Effector memory CD4-positive, alpha-beta T cell (primary cell): ENCODE measurements at places on chromosomes 6 and 20.

DNA sequence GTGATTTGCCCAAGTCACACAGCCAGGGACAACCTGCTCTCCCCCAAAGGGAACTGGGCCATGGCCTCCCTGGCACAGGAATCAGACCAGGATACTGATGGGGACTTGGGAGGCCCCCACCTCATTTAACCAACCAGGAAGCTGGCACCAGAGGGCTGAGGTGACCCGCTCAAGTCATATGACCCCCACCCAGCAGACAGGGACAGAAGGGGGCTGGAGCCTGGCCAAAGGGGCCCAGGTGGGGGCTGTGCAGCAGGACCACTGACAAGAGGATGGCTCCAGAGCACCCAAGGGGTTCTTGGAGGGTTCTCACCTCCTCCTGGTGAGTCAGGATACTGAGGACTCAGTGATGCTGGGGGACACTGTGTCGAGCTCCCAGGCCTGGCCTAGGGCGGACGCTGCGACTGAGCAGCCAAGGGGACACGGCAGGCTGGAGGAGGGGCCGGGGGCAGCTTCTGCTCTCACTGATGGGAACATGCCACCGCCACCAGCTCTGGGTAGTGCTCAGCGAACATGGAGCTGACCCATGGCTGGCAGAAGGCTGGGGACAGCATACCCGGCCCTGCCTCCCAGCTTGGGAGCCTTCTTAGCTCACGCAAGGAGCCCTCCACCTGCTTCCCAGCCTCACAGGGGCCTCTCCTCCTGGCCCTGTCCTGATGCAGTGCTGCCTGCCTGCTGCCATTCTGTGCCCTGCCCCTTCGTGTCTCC lies 1.2 kb downstream of the CST7 start:
- no peak for DNase-seq

GRCh38 chr20:23084845-23085365 lies 1.2 kb downstream of the CD93 start:
- DNase-seq: no peak

DNA sequence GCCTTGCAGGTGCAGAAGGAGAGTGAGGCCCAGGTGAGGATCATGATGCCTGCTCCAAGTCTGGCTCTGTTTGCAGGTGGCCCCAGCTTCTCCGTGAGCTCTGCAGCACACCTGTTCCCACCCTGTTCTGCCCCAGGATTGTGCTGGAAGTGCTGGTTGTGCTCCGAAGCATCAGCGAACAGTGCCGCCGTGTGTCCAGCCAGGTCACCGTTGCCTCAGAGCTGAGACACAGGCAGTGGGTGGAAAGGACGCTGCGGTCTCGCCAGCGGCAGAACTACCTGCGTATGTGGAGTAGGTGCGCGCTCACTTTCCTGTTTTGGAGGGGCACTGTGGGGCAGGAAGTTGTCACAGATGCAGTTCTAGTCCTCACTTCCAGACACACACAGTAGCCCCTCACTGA lies 25.0 kb downstream of the ERMARD start:
- DNase-seq: no peak

DNA sequence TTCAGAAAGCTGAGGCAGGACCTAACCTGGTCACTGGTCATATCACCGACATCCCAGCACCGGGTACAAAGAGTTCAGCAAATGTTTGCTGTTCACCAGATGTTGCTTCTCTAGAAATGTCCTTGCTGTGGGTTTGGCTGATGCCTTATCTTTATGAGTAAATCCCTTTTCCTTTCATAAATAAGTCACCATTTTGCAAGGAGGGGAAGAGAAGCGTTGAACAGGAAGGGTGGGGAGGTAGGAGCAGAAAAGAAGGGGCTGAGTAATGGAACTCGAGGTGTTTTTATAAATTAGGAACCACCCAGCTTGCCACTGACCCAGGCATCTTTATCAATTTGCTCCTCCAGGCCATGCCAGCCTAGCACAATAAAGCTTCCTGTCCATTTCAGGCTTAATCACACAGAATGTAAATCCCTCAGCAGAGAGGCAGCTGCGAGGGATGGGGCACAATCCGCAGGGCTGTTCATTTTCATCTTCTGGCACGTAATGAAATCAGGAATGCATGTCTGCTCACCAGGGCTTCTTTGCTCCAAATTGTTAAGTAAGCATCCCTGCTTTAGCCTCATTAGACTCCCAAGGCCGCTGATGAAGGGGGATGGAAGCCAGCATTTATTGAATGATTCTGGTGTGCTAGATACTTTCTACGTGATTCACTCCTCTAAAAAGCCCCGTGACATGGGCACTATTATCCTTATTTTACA lies 371.9 kb upstream of the CHD6 start:
- no peak for DNase-seq

GRCh38 chr20:50456452-50457324 lies 53.5 kb upstream of the PTPN1 start:
- no peak for DNase-seq

- DNase-seq: no peak
Observed at GRCh38 chr6:150068151-150068550, 770 bp downstream of the ULBP3 start.

GRCh38 chr20:46350986-46351267 lies 42.6 kb upstream of the CDH22 start:
- no peak for DNase-seq

- no peak for DNase-seq
Observed at GRCh38 chr6:89134723-89135122, 11.1 kb upstream of the PM20D2 start.

- DNase-seq: no peak
Observed at GRCh38 chr6:36336779-36337241, at the start of gene BNIP5. BNIP5 (minus strand) TSS chr6:36336888; CDS start chr6:36330690, 6,198 bp downstream.

- no peak for DNase-seq
Observed at GRCh38 chr6:29924287-29924686, 18.0 kb upstream of the HLA-A start.

DNA sequence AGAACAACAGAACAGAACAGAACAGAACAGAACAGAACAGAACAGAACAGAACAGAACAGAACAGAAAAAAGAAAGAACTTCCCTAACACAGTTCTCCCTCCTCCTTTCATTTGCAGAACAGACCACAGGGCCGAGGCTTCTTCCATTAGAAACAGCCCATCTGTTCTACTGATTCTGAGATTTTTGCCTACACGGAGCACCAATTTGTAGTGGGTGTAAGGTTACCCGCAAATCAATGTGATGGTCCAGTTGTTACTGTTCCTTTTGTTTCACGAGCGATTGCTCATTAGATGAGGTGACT lies 734 bp upstream of the OGFRL1 start:
- no peak for DNase-seq

GRCh38 chr6:163940705-163941623 lies 526.4 kb downstream of the QKI start:
- DNase-seq: no peak

DNA sequence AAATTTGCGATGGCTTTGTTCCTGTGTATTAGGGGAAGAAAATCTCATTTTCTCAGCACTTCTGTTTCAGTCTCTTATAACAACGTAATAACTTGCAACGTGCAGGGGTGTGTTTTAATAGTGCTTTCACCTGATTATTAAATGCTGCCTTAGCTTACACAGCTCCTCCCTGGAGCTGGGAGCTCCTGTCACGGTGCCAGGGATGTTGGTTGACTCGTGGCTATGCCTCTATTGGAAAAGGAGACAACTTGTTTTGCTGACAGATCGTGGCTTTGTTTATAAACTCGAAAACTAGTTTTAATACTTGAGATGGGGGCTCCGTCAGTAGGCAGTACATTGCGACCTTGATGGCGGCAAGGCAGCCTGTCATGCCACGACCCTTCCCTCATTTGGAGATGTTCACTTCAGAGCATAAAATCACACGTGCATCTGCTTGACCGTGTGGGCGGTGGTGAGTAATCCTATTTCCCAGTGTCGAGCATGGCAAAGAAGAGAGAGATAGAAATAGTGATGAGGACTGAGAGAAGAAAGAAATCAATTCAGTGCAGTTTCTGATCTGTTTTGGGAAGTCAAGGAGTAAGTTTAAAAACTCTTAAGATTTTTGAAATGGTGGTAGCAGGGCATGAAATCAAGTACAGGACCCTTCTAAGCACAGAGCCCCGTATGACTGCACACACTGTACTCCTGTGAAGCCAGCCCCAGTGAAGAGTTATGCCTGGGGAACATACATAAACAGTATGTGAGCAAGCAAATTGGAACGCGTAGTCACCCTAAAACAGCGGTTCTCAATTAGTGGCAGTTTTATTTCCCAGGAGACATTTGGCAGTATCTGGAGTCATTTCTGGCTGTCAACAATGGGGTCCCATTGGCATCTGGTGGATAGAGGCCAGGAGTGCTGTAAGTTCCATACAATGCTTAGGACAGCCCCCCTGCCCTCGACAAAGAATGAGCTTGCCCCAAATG lies 147.2 kb downstream of the DOK5 start:
- DNase-seq: no peak

GRCh38 chr6:2947445-2947844 lies 23.9 kb downstream of the SERPINB6 start:
- DNase-seq: no peak

DNA sequence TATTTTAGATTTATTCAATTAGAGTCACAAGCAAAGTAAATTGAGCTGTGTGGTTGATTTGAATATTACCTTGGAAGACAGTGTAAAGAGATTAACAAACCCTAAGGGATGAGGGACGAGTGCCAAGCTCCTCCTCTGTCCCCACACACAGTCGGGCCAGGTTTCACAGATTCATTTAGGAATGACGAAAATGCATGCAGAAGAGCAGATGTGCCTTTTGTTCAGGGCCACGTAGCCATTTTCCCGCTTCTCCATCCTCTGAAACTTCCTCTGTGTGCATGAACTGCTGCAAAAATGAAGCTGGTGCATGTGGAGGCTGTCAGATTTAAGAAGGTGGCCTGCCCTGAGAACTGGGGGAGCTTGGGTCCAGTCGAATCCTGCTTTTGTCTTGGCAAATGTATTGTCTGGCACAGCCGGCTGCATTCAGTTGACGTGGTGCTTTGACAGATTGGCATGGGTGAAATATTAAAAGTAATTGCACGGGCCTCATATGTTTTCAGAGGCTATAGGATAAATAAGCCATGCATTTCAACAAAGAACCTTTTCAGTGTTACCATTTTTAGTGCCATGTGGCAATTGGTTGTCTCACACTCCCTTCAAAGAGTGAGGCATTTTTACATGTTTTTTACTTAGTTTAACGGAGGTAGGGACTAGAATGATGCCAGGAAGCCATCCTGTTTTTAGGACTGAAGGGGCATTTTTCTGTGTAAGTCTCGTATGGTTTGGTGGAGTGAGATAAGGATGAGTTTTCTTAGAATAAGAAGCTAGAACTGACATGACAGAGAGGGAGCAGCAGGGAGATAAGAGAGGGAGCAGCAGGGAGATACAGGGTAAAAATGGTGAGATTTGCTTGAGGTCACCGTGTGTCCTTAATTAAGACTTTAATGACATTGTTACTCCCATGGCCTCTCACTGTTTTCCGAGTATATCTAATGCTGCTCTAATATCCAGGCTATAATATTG lies 361.1 kb downstream of the NRN1 start:
- DNase-seq: no peak

DNA sequence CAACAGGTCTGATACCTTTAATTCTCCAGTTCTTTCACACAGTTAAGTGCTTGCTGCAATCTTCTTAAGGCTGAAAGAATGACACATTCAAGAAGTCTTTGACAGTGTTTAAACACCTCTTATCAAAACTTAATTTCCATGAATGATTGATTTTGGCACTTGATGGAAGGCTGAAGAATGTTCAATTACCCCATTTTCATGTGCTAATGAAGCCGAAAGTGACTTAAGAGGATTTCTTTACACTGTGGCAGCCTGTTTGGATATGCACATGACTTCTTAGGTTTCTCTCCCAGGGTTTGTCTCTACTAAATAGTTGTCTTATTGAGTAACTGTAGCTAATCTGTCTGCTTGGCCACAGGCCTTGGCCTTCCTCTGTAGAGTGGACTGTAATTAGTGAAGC lies 81.1 kb upstream of the PRDM1 start:
- no peak for DNase-seq

GRCh38 chr6:46130666-46131065 lies 877 bp downstream of the ENPP4 start:
- DNase-seq: no peak

- no peak for DNase-seq
Observed at GRCh38 chr20:22653658-22654642, 69.6 kb upstream of the FOXA2 start.

DNA sequence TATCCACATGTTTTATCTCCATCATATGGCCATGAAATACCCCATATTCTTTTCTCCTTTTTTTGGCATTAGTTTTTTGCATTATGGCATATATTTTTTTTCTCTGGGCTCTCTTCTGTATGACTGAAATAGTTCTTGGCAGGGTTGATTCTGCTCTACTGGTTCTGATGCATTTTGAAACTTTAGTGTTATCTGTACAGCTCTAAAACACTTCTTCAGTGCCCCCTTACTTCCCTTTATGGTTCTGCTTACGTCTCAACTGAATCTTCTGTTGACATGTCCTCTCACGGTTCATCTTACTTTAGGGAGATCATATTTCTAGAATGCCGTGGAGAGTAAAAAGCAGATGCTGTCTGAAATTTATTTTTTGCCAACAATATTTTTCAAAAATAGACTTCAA lies 23.2 kb upstream of the TXNDC5 start:
- no peak for DNase-seq

GRCh38 chr6:152351110-152351509 lies 286.1 kb downstream of the SYNE1 start:
- no peak for DNase-seq
